CD4-positive, alpha-beta T cell treated with Interleukin-2 at 100 ng/mL for 4 hours (primary cell): ENCODE measurements at places on chromosomes 1 and 21.

DNA sequence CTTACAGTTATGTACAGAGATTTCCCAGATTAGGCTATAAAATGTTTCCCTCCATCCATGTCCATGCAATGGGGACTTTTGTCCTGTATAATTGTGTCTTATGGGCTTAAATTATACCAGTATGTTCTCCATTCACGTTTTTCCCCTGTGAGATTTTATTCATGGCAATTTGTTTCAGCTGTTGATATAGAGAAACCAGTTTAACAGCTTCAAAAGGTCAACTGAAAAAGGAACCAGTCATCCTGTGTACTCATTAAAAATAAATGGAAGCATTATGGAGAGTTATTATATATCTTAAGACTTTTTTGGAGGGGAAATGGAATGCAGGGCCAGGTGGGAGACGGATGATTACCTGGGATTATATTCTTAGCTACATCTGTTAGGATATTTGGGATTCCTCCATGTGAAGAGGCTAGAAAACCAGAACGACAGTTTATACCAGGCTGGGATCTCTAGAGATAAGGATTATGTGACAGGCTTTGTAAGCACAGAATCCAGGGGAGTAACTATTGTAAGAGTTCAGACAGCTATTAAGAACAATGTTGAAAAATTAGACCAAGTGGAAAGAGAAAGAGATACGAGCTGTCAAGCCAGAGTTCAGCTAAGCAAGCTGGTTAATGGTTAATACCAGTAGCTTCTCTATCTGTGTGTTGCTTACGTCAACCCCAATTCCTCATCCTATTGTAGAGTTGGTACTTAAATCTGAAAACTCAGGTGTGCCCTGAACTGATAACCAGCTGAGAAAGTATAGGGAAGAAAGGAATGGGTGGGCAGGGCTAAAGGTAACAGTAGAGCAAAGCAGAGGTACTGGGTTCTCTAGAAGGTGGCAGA, 12.4 kb upstream of the ZNF697 start:
- DNase-seq, result no peak

- no peak for DNase-seq
Observed at GRCh38 chr21:39675993-39676661, 63.4 kb downstream of the B3GALT5 start.

DNA sequence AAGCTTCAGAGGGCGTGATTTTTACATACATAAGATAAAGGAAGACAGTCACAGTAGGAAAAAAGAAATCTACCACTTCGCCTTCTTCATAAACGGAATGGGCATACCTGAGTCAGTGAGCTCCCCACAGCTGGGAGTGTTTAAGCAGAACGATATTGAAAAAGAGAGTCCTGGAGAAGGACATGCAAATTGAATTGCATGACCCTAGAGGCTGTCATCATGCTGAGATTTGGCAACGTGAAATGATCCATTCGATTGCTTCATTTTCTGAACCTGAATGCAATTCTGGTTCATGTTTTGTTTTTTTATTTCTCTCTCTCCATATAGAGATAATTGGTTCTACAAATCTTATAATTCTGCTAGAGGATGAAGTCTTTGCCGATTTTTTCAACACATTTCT, 3.7 kb downstream of the RGSL1 start:
- no peak for DNase-seq

DNA sequence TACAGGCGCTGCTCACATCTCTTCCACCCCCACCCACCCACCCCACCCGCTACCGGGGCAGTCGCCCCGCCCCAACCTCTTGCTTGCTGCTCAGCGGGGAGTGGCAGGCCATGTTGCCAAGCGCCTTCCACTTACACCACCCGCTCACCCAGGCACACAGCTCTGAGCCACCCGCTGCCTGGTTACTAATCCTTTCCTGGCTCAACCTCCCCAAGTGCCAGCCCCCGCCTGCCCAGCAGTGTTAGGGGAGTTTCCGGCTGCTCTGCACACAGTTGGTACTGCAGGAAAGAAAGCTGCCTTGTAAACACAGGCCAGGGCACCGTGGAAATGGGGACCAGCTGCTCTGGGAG, 56.2 kb downstream of the LACTBL1 start:
- DNase-seq, result no peak

DNA sequence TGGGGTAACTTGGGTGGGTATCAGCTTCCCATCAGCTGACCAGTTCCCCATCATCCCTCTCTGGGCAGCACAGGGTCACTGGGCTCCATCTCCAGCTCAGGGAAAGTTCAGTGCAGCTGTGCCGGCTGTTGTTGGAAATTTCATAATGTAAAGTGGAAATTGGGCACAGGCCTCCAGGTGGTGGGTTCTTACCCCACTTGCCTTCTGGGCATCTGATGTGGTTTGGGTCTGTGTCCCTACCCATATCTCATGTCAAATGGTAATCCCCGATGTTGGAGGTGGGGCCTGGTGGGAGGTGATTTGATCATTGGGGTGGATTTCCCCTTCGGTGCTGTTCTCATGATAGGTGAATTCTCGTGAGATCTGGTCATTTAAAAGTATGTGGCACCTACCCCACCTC, 59.7 kb upstream of the PSEN2 start:
- no peak for DNase-seq

DNA sequence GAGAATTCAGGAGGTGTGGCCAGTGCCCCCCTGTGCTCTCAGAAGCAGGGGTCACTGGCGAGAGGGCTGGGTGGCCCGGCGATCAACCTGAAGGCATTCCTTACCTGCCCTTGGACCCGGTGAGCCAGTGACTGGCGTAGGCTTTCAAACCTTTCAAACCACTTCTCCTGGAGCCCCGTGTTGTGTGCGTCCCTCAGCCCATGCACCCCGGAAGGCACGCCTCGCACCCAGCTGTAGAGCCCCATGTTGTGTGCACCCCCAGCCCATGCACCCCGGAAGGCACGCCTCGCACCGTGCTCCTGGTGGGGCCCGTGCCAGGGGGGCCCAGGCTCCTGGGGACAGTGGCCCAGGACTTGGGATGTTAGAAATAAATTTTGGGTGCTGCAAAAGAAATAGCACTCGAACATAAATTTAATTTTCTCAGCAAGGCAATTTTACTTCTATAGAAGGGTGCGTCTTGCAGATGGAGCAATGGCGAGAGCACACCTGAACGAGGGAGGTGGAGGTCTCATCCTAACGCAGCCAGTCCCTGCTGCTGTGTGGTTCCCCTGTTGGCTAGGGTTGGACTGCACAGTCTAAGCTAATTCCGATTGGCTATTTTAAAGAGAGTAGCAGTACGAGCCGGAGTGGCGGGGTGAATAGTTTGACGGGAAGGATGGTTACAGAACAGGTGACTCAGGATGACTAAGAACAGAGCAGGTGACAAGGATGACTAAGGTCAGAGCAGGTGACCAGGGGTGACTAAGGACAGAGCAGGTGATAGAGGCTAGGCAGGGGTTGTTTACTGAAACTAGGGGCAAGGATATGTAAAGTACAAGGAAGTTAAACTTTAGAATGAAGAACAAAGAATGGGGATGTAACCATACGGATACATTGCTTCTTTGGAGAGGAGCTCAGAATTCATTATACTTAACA, 47.4 kb downstream of the PRKCZ start:
- no peak for DNase-seq

- DNase-seq, result peak; percentile 58
Observed at GRCh38 chr1:54287176-54287650, 87.2 kb downstream of the MRPL37 start.

- DNase-seq, result no peak
Observed at GRCh38 chr1:107116306-107116790, 24.5 kb upstream of the NTNG1 start.

- DNase-seq, result no peak
Observed at GRCh38 chr1:209428241-209428921, 155.1 kb upstream of the CAMK1G start.

DNA sequence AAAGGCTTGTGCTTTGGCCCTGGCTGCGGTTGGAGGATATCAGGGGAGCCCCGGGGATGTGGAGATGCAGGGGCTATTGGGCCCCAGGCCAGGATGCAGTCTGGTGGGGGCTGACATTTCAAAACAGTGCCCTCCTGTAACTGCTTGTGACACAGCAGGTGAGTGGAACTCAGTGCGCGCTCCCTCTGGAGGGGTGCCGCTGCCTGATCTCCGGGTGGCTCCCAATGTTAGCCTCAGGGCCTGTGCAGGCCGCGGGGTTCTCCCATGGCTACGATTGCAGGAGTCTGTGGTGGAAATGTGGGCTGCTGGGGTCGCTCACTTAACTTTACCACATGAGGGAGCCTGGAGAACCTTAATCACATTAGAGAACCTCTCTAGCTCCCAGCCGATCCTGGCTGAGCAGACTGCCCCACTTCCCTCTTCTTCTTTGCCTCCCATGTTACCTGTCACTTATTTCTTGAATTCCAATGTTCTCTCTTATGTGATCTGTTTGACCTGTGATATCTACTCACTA, 163.2 kb downstream of the FMN2 start:
- DNase-seq, result no peak

- no peak for DNase-seq
Observed at GRCh38 chr1:244388961-244389360, 62.7 kb downstream of the ADSS2 start.

GRCh38 chr21:36806103-36806502, 107.2 kb downstream of the SIM2 start:
- DNase-seq, result no peak

DNA sequence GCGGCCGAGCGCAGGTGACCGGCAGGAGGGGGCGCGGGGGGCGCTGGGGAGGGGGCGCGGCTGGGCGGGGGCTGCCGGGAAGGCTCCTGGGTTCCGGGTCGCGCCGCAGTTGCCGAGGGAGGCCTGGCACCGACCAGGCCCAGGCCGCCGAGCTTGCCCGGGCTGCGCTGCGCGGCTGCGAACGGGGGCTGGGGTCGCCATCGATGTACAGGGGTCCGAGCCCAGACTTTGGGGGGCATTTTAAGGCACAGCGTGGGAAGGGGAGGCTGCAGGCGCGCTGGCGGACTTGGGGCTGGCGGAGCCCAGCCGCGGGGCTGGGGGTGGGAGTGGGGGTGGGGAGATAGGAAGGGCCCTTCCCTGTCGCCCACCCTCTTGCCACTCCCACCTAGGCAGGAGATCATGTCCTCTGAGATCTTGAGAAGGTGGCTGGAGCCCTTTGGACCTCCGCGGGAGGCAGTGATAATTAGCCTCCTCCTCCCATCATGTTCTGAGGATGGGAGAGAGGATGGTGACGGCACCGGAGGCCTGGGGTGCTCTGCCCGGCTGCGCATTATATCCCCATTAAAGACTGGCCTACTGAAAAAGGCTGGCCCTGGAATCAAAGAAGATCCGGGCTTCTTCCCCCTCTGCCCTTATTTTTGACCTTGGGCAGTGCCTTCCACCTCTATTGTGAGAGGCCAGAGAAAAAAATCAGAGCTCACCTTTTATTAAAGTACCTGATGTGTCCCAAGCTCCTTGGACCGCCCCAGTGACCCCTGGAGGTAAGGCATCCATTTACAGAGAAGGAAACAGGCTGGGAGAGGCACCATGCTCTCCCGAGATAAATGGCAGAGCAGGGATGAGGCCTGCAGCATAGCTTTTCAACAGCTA, 497 bp downstream of the FBXO44 start:
- no peak for DNase-seq

DNA sequence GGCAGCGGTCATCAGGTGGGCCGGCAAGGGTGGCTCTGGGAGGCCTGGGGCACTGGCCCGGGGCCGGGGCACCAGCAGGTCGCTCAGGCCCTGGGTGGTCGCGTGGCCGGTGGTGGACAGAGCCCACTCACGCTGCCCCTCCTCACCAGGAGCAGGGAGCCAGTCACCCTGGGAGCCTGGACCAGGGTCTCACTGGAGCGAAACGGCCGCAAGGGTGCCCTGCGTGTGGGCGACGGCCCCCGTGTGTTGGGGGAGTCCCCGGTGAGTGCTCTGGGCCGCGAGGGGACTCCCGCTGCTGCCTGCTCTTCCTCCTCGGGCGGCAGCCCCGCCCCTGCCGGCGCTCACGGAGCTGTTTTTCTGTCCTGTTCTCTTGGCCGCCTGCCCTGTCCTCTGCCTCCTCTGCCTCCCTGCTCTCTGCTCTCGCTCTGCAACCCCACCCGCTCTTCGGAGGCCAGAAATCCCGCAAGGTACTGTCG, 23.5 kb downstream of the RNF223 start:
- DNase-seq, result no peak

DNA sequence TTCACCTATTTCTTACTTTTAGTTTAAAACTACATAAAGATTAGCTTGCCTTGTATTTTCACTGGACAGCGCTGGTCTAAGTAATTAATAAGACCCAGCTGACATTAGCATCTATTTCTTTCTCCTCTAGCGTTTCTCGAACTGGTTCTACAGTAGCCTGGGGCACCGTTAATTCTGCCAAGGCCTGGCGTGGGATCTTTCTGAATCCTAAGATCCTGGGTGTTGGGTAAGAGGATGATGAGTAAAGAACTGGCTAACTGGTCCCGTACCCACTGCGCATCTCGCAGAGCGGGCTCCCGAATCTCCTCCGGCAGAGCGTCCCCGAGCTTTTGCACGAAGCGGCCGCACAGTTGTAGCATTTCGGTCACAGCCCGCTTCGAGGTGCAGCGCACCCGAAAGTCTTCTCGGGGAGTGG, 309 bp downstream of the NSL1 start:
- DNase-seq, result no peak

GRCh38 chr1:18957136-18957521, 653 bp upstream of the IFFO2 start:
- DNase-seq, result no peak

GRCh38 chr1:97832481-97832880, 88.4 kb downstream of the DPYD start:
- DNase-seq, result no peak

- DNase-seq, result no peak
Observed at GRCh38 chr1:11943619-11944018, 9.1 kb downstream of the PLOD1 start.

DNA sequence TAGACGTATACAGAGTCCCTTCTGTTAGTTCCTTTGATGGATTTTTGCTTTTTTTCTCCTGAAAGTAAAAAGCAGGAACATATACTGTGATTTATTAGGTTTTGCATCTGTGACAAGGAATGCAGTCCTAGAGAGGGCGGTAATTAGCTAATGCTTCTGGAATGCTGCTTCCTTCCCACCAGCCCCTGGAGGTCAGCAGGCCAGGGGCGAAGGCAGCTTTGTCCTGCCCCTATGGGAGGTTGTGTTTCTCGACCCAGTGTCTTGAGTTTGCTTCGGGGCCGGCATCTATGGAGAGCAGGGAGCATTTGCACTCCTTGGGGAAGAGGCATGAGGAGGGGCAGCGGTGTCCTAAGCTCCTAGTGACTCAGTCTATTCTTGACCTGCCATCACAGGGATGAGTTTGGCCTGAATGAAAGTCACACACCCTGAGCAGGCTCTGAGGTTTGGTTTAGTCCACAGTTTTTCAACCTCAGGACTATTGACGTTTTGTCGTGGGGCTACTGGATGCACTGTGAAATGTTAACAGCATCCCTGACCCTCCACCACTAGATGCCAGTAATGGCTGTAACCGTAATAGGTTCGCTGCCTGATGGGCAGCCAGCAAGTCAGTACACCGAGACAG, 85.0 kb upstream of the KCNJ15 start:
- DNase-seq, result no peak
